ENCODE measurements at places on chromosomes 6 and 20.
A peak's percentile ranks its signal among the peaks of the same experiment; 100 is the strongest.

- no peak for DNase-seq
These were observed 17.1 kb upstream of the GMNN start for GRCh38 chr6:24757611-24758010.

GRCh38 chr6:47524136-47524845 is 46.7 kb downstream of the CD2AP start:
- DNase-seq, result no peak

DNA sequence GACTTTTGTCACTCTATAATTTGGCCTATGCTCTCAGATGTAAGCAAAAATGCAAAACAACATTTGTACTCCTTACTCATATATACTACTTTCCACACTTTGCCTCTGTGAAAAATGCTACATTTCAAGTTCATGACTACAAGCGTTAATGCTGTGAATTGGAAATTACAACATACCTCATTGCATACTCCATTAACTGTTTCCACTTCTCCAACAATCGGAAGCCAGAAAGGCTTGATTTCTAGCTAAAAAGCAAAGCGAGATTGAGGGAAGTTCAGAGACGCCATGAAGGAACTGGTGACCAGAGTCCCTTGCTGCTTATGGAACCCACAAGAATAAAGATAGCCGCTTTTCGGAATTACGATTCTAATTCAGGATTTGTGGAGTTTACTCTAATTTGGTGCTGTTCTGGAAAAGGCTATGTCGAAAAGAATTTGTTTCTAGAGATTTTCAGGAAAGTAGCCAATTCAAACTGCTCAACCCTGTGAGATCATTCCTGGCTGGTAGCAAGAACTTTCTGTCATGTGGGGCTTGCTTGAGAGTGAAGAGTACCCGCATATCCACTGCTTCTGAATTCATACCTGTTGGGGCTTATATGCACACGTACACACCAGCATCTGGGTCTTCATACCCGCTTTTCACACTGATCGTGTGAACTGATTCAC is 98.0 kb upstream of the CITED2 start:
- no peak for DNase-seq

- DNase-seq, result no peak
These were observed 158.3 kb upstream of the CST7 start for GRCh38 chr20:24790746-24791283.

DNA sequence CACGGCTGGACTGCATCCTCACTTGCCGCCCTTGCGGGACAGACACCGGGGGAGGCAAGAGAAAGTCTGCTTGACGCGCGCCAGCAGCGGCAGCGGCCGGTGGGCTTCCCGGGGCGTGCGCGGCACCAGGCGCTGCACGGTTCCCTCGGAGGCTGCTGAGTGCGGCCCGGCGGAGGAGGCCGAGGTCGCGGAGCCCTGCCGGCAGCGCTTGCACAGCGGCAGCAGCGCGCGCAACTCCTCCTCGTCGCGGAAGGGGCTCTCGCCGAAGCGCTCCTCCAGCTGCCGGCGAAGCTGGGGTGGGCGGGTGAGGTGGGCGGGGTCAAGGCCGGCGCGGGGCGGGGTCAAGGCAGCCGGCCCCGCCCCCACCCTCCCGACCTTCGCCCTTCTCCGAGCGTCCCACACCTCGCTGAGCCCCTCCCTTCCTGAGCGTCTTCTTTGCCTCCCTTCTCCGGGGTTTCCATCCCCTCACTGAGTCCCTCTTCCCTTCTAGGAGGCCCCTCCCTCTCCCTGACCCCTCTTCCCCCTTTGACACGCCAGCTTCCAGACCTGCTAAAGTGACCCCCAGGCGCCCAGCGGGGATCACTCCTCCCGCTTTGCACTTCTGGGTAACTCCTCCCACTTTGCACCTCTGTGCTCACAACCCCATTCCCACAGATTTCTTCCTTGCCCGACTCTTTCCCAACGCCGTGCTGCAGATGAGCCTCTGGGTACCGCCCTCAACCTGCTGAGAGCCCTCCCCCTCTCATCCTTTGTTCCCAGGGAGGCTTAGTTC is 8.8 kb downstream of the DUSP15 start:
- DNase-seq, result peak; percentile 73

DNA sequence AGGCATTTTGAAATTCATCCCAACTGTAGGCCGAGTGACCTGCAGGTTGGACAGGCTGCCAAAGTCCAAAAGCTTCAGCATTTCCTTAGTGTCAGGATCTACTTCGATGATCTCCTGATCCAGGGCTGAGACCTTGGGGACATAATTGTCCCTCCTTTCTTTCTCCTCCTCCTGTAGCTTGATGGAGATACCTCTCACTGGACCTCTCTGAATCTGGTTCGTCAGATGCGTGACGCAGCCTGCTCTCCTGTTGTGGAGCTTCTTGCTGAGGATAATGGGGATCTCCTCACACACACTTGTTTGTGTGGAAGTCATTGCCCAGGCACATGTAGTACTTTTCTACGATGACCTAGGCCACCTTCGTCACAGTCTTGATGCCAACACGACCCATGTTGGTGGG is 1.5 kb upstream of the MAS1L start:
- no peak for DNase-seq

- DNase-seq, result no peak
These were observed 21.6 kb downstream of the KIAA1586 start for GRCh38 chr6:57068061-57068460.

GRCh38 chr6:124917769-124918168 is 44.5 kb upstream of the RNF217 start:
- no peak for DNase-seq

GRCh38 chr6:126198631-126199030 is 141.3 kb upstream of the CENPW start:
- DNase-seq, result no peak

- no peak for DNase-seq
These were observed 349.8 kb downstream of the CDC5L start for GRCh38 chr6:44737341-44737740.

- DNase-seq, result no peak
These were observed 32.0 kb downstream of the CTNNBL1 start for GRCh38 chr20:37725855-37726254.

DNA sequence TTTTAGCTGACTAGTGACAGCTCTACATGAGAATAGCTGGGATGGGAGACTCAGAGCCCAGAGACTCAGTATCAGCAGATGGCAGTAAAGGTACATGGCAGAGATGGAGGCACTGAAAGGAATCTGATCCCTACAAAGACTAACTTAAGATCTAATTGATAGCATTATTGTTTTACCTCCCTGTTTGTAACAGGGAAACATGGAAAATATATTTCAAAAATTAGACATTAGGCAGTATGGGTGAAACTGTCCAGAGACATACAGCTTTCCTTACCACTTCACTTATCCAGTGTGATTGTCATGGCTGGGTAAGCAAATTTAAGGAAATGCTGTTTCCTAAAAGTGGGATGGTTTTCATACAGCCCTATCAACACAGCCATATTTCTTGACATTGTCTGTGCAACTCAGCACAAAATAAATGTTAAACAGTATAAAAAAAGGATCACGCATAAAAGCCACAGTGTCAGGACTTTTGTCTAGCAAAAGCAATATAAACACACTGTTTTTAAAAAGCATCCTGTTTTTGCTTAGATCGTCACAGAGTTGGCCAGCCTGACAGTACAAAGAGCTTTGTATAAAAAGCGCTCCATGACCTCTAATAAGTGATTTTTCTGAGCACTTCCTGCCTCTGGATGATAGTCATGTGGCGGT is 376.9 kb downstream of the PHF3 start:
- DNase-seq, result peak; percentile 47

GRCh38 chr6:159971341-159972178 is 2.7 kb downstream of the IGF2R start:
- no peak for DNase-seq

- peak; percentile 76 for DNase-seq
These were observed 614 bp upstream of the TMEM242 start for GRCh38 chr6:157323966-157324300.

DNA sequence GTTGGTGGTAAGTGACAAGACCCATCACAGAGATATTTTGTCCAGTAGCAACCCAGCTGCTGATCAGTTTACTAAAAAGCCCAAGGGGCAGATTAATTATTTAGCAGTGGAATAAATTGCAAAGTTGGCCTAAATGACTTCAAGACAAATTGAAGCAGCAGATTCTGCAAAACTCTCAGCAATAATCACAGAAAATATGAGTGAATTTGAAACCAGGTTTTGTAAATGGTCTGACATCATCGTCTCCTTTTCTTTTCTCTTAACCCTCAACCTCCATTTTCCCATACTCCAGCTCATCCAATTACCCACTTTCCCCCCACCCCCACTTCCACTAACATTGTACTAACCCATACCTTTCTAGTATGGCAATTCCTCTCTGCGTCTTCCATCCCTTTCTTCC is 11.3 kb upstream of the PTPRK start:
- no peak for DNase-seq

DNA sequence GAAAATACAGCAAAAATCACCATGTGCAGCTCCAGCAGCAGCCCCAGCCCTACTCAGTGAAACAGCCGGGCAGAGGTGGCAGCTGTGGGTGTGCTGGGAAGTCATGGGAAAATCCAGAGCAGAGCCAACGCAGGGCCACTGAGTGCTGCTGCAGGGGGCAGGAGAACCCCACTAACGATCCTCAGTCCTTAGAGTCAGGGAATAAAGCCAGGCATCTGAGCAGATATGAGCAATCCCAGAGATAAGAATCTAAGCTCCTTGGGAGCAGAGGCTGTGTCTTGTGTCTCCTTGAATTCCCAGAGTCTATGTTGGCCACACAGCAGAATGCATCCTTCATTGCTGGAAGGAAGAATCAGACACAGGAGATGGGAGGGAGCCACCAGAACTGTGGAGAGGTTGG is 493.1 kb upstream of the MAP3K7 start:
- DNase-seq, result no peak

DNA sequence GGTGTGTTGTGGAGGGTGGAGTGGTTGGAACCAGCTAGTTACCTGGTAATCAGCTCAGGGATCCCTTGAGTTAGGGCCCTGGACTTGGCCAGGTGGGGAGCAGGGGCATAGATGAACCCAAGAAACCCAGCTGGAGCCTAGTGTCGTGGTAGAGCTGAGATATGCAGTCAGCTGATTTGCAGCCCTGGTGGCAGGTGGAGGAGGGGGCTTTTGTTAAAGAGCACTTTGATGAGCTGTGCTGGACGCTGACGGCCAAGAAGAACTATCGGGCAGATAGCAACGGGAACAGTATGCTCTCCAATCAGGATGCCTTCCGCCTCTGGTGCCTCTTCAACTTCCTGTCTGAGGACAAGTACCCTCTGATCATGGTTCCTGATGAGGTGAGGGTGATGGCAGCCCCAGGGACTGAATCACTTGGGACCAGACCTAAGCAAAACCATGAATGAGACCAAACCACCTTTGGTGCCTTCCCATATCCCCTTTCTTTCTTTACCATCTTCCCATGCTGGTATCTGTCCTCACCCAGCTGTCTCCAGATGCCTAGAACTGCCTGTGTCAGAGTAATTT is 12.7 kb downstream of the DEF6 start:
- no peak for DNase-seq

GRCh38 chr6:28811873-28812272 is 111.9 kb downstream of the TRIM27 start:
- DNase-seq, result peak; percentile 22

DNA sequence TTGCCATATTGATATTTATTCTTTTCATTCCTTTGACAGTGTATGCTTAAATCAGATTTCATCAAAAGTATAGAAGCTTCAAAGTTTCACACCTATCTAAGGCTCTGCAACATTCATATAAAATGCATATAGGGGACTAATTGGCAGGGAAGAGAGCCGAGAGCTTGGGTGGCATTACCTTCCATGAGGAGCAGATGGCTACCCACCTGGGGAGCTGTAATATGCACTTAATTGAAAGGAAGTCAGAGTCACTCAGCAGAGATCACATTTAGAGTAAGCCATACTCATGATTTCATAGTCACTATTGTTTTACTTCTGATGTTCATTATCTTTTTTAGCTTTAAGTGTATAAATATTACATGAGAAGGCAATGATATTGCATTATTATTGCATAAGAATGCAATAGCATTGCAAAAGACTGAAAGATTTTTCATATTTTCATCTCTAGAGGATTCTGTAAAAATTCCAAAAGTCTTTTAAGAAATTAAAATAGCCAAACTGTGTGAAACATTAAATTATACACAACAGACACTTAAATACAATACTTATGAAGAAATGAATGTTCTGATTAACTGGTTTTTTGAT is 1305.2 kb downstream of the EPHA7 start:
- no peak for DNase-seq

DNA sequence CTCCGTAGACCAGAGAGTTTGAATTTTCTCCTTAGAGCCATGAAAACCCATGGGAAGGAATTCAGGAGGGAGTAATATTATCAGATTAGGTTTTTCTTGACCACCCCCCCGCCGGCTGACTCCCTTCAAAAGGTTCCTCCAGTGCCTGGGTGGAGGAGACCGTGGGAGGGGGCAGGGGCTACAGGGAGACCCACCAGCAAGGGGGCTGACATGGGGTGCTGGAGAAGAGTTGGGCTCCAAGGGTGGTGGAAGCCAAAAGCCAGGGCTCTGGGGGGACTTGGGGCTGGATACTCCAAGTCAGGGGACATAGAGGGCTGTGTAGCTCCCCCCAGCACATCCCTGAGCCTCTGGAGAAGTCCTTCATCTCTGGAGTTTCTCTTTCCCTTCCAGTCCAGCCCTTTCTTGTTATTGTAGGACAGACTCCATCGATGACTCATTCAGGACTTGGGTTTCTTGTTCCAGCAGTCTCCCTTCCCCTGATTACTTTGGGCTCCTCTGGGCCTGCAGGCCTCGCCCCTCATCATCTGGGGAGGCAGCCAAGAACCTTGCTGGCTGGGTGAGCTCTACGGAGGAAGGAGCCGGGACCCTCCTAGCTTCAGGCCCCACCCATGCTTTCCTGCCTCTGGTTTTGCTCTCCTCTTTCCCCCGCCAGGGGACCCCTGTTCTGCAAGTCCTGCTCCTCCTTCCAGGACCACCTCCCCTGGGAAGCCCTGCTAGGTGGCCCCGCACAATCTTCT is 10.5 kb upstream of the KIAA1755 start:
- DNase-seq, result peak; percentile 25

- no peak for DNase-seq
These were observed 10.9 kb upstream of the MAS1 start for GRCh38 chr6:159879856-159880255.

DNA sequence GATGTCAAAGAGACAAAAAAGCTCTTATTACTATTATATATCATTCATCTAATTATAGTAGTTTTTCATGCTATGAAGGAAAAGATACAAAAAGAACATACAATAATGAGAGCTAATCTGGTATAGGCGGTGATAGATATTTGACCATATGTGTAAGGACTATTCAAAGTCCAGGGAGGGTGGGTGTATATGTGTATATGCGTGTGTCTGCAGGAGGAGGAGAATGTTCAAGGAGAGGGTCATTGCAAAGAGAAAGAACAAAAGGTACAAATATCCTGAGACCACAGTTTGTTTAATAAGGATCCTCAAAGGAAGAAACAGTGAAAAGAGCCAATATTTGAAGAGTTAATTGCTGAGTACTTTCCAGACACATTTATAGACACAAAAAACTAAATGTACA is 1288.6 kb upstream of the CITED2 start:
- no peak for DNase-seq

GRCh38 chr6:158939255-158940159 is 60.5 kb downstream of the RSPH3 start:
- DNase-seq, result peak; percentile 44

DNA sequence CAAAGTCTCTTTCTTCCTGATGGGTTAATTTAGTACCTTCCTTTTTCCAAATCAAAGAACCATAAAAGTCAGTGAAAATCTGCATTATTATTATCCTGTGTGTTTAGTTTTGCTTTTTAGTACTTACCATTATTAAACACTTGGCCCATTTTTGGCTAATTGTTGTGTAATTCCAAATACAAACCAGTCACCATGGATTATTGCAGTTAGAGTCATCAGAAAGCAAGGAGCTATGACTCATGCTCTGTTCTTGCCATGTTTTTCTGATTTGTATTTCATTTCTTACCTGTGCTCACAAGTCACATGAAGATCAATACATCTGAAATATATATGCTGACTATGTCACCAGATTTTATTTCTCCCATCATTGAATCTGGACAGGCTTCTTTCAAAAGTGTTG is 31.3 kb downstream of the SLC22A3 start:
- DNase-seq, result no peak
